ENCODE measurements at places on chromosomes 5 and 9. TPM values are rescaled to one million over a fixed set of nuclear protein-coding genes. Genes with fewer than 3 reads are reported as not detected.
A peak's percentile ranks its signal among the peaks of the same experiment; 100 is the strongest.

DNA sequence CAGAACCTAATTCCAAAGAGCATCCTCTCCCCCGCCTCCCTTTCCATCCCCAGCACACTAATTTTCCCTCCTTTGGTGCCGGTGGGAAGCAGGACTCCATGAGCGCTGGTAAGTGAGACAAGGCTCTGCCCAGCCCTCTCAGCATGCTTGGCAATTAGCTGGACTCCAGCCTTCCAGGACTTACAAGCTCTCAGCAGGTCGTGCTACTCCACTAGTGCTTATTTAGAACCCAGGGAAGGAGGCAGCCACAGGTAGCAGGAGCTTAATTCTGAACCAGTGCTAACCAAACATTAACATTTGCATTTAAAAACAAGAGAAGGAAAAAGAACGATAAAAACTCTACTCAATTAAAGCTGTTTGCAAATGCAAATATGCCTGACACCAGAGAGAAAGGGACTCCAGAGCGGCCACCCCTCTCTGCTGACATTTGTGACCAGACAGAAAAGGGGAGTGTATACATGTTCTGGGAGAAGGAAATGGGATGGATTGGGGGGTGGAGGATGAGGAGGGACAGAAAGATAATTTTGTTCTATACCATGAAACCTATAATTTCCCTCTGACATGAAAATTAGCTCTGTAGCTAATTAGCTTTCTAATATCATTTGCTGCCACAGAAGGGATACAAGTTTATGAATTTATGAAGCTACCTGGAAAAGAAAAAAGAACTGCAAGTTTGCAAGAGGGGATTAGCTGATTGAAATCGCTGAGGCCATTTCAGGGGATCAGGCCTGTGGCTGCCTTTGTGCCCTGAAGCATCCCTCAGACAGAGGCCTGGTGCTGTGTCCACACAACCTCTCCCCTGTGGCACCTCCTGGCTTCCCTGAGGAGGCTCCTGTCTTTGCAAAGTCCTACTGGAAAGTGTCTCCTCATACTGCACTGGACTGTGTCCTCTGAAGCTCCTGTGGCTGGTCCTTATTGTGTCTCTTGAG is 266.3 kb downstream of the SEC61B start:
- H3K27me3 ChIP-seq, result peaks cover 12% of the 10 kb centered on the region
- no peak overlapping the region for H3K4me3 ChIP-seq
- no peaks in the 10 kb centered on the region for H3K4me1 ChIP-seq

GRCh38 chr5:160118349-160119141 is 705 bp downstream of the PWWP2A start:
- peak overlapping the region; percentile 83 for H3K4me3 ChIP-seq
- H3K36me3 ChIP-seq, result peaks cover 11% of the 10 kb centered on the region

GRCh38 chr5:41193456-41194205 is 19.7 kb downstream of the C6 start:
- H3K4me3 ChIP-seq, result no peak overlapping the region
- no peaks in the 10 kb centered on the region for H3K27me3 ChIP-seq
- no peak for DNase-seq
- no peak overlapping the region for H3K27ac ChIP-seq
- no peaks in the 10 kb centered on the region for H3K36me3 ChIP-seq
- no peaks in the 10 kb centered on the region for H3K4me1 ChIP-seq

DNA sequence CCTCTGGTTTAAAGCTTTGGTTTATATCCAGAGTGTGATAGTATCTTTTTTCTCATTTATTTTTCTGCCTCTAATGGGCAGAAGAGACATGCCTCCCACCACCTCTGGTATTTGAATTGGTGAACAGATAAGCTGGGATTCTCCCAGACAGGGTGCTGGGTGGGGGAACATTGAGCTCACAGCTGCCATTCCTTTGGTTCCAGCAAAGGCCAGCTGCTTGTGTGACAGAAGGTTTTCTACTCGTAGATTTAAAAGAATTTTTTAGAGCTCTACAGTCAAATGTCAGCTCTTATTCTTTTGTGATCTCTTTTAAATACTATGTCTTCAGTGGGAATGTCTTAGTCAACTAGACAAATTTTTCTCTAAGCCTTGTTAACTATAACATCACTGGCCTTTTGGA is 54.7 kb upstream of the ADAMTS16 start:
- no peak for DNase-seq
- H3K27ac ChIP-seq, result no peak overlapping the region
- no peaks in the 10 kb centered on the region for H3K4me1 ChIP-seq
- H3K36me3 ChIP-seq, result no peaks in the 10 kb centered on the region
- no peak overlapping the region for H3K4me3 ChIP-seq

GRCh38 chr5:5320062-5320805 is 102.2 kb upstream of the ICE1 start:
- no peaks in the 10 kb centered on the region for H3K36me3 ChIP-seq
- no peaks in the 10 kb centered on the region for H3K27me3 ChIP-seq
- no peak overlapping the region for H3K27ac ChIP-seq
- no peak for DNase-seq

DNA sequence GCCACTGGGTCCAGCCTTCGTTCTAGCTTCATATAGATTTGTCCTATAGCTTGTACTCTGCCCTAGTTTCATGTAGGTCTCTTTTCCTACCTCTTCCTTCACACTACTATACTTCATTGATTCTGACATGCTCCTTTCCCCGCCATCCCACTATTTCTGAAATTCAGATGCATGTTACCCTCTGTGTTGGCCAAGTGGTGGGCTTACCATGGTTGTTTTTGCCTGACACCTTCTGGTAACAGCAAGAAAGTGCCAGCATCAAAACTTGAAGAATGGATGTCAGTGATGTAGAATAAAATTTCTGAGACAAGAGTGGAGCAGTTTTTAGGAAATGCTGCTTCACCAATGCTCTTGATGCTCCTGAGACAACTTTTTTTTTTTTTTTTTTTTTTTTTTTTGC is 19.5 kb upstream of the SERINC5 start:
- peak overlapping the region; percentile 36 for H3K27ac ChIP-seq
- DNase-seq, result peak; percentile 53
- H3K27me3 ChIP-seq, result no peaks in the 10 kb centered on the region

DNA sequence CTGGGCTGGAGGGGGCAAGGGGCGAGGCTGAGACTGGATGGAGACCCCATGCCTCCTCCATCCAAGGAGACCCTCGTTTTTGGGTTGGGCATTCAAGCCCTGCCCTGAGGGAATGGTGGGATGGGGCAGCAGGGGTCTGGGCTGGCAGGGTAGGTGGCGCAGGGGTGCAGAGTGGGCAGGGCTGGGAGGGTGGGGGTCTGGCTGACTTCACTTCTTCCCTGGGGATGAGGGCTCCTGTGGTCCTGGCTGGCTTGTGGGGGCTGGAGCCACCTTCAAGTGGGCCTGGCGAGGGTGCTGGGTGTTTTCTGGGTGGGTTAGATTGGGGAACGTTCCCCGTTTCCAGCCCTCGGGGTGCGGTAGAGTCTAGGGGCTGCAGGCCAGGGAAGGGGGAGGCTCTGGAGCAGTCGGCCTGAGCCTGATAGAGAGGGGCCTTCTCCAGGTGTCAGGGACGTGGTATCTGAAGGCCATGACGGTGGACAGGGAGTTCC is 412 bp downstream of the LCN1 start:
- H3K36me3 ChIP-seq, result no peaks in the 10 kb centered on the region
- no peaks in the 10 kb centered on the region for H3K4me1 ChIP-seq
- no peak overlapping the region for H3K27ac ChIP-seq
- H3K27me3 ChIP-seq, result peaks cover 12% of the 10 kb centered on the region
- no peak overlapping the region for H3K4me3 ChIP-seq

DNA sequence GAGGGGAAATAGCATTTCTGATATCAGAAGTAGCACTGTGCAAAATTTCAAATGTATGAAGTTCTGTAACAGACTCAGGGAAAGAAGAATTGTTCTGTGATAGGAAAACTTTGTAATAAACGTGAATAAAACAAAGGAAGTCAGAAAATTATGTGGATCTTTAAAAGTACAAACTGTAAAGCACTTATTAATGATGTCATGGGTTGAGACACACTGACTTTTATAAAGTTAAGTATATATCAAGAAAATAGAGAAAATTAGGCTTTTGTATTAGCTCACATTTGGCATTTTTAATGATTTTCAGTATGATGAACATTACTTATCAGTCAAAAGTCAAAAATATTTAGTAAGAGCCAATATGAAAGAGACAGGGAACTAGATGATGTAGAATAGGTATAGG is 1081.7 kb upstream of the EDIL3 start:
- H3K4me3 ChIP-seq, result no peak overlapping the region
- DNase-seq, result no peak
- H3K27ac ChIP-seq, result no peak overlapping the region
- no peaks in the 10 kb centered on the region for H3K36me3 ChIP-seq
- H3K27me3 ChIP-seq, result no peaks in the 10 kb centered on the region

GRCh38 chr9:120562861-120563443 is 17.0 kb downstream of the CDK5RAP2 start:
- no peaks in the 10 kb centered on the region for H3K27me3 ChIP-seq
- peaks cover 14% of the 10 kb centered on the region for H3K4me1 ChIP-seq
- no peak overlapping the region for H3K27ac ChIP-seq

- DNase-seq, result no peak
- no peaks in the 10 kb centered on the region for H3K36me3 ChIP-seq
- H3K27ac ChIP-seq, result no peak overlapping the region
- H3K4me3 ChIP-seq, result no peak overlapping the region
- H3K27me3 ChIP-seq, result no peaks in the 10 kb centered on the region
These were observed 272.9 kb upstream of the RIOK2 start for GRCh38 chr5:97455996-97456395.

DNA sequence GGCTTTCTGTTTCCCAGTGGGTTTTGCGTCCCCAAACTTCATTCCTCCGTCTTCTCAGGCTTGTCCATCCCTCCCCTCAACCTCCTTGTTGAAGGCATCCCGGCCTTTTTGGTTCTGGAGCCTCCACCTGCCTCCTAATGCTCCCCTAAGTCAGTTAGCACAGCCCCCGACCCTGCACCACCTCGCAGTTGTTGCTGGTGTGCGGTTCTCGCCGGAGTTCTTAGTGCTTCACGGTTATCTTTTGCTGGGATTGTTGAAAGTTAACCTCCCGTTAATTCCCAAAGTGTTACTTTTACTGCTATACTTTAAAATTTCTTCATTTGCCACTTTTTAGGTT is 447 bp downstream of the UBLCP1 start:
- peak overlapping the region; percentile 92 for H3K4me3 ChIP-seq
- no peaks in the 10 kb centered on the region for H3K27me3 ChIP-seq
- H3K36me3 ChIP-seq, result peaks cover 35% of the 10 kb centered on the region
- peak overlapping the region; percentile 99 for H3K27ac ChIP-seq
- peaks cover 45% of the 10 kb centered on the region for H3K4me1 ChIP-seq

- peaks cover 76% of the 10 kb centered on the region for H3K4me1 ChIP-seq
- DNase-seq, result peak; percentile 41
- H3K4me3 ChIP-seq, result no peak overlapping the region
- H3K27me3 ChIP-seq, result no peaks in the 10 kb centered on the region
- peak overlapping the region; percentile 49 for H3K27ac ChIP-seq
These were observed 184.4 kb downstream of the CD180 start for GRCh38 chr5:67012171-67012570.

DNA sequence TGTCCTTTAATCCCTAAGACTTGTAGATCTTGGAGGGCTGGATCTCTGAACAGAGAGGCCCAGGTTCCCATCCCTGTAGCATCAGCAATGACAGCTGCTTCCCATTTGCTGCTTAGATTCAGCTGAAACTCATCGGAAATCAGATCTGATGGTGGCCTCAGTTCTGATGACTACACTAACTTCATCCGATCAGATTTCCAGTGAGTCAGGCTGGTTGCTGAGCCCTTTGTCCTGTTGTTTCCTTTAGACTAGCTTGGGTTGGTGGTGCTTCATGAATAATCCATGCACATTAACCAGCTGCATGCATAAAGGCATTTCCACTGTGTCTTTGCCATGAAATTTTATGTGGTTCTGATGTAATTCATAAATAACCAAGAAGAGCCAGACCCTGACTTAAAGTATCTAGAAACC is 195.2 kb upstream of the TUT7 start:
- peaks cover 11% of the 10 kb centered on the region for H3K27me3 ChIP-seq
- no peaks in the 10 kb centered on the region for H3K36me3 ChIP-seq
- no peak for DNase-seq
- no peaks in the 10 kb centered on the region for H3K4me1 ChIP-seq
- no peak overlapping the region for H3K27ac ChIP-seq

GRCh38 chr9:75601280-75601679 is 289.2 kb upstream of the PCSK5 start:
- no peak overlapping the region for H3K4me3 ChIP-seq
- no peak for DNase-seq
- H3K4me1 ChIP-seq, result no peaks in the 10 kb centered on the region

- H3K27ac ChIP-seq, result no peak overlapping the region
- no peak for DNase-seq
- H3K4me3 ChIP-seq, result no peak overlapping the region
- H3K27me3 ChIP-seq, result no peaks in the 10 kb centered on the region
- no peaks in the 10 kb centered on the region for H3K36me3 ChIP-seq
These were observed 106.2 kb downstream of the PRDM9 start for GRCh38 chr5:23613566-23613965.

- H3K4me1 ChIP-seq, result no peaks in the 10 kb centered on the region
- H3K27me3 ChIP-seq, result no peaks in the 10 kb centered on the region
- DNase-seq, result no peak
- no peak overlapping the region for H3K4me3 ChIP-seq
- H3K36me3 ChIP-seq, result no peaks in the 10 kb centered on the region
- H3K27ac ChIP-seq, result no peak overlapping the region
These were observed 47.2 kb upstream of the OR13F1 start for GRCh38 chr9:104456831-104457230.

DNA sequence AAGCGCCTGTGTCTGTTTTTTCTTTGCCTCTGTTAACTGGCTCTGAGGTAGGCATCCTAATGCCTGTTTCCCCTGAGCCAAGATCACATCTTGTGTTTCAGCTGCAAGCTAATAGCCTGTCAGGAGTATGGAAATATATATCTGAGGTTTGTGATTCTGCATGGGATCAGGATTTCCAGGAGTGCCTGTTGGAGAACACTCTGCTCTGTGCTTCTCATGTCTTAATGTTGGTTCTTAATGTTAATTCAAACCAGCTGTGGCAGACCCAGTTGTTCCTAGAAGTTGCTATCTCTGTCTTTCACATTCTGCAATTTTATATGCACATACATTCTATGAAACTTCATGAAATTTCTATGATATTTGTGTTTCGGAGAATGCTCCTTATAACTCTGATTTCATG is 72.1 kb downstream of the PGM5 start:
- no peak overlapping the region for H3K27ac ChIP-seq
- H3K4me3 ChIP-seq, result no peak overlapping the region
- DNase-seq, result no peak
- H3K36me3 ChIP-seq, result no peaks in the 10 kb centered on the region
- H3K4me1 ChIP-seq, result no peaks in the 10 kb centered on the region

GRCh38 chr9:133103183-133103986 is 17.7 kb downstream of the RALGDS start:
- no peaks in the 10 kb centered on the region for H3K4me1 ChIP-seq
- H3K36me3 ChIP-seq, result peaks cover 55% of the 10 kb centered on the region
- H3K4me3 ChIP-seq, result no peak overlapping the region
- H3K27ac ChIP-seq, result no peak overlapping the region
- H3K27me3 ChIP-seq, result no peaks in the 10 kb centered on the region

Gene AQP3
- total RNA-seq, result 2.6 TPM

Gene DPYSL3
- total RNA-seq, result 0.13 TPM

Gene GFI1B
- total RNA-seq, result not detected

Gene ANKRD18B
- total RNA-seq, result 0.56 TPM
